NCI-H1694 treated with DMSO at 0.1 percent for 48 hours (cell line): ENCODE measurements at places on chromosomes 16 and 17.

GRCh38 chr17:57832314-57833178, 17.3 kb downstream of the MRPS23 start:
- DNase-seq = no peak

DNA sequence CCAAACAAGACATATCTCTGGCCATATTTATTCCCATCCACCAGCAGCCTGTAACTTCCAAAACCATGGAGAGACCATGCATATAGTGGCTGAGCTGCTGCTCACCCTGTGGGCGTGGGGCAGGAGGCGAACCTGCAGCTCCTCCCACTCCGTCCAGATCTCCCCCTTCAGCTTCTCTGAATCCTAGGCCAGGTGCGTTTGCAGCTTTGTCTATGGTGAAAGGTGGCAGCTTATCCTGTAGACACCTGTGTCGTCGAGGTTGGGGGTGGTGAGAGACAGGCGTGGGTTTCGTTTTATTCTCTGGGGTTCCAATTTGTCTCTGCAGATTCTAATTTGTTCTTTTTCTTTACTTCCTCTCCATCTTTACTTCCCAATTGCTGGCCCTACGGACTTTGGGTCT, 9.7 kb upstream of the ANKS4B start:
- DNase-seq = no peak

DNA sequence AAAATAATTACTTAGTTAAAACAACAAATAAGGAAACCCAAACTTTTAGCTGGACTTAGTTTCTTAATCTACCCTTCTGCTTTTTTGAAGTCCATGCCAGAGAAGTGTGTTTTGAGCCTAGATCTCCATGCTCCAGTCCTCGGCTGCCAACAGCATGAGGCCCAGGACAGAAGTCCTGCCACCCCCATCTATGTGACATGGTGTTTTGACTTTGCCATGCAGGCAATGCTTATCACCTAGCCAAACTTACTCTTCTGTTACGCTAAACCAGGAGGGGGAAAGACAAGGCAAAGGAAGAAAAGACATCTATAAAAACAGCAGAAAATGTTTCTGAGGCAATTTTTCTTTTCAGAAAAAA, 119.5 kb downstream of the PARN start:
- no peak for DNase-seq

DNA sequence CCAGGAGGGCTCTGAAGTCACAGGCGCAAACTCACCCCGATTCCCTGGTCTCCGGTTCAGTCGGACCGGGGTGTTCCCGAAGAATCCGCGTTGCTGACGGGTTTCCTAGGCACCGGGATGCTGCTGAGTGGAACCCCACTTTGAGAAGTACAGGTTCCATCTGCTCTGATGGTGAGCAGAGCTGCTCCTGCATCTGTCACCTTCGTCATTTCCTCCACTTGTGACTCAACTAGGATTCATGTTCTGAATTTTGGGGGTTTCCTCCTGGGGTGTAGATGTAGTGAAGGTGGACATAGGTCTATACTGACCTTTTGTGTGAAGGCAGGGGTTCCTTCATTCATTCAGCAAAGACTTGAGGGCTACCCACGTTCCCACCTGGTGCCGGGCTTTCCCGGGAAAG, 25.0 kb downstream of the LGALS3BP start:
- DNase-seq = no peak

GRCh38 chr16:58842156-58842555, 108.0 kb upstream of the GOT2 start:
- no peak for DNase-seq

GRCh38 chr16:2147981-2148671, at the start of gene RAB26:
TSS of gene RAB26 (plus strand) at chr16:2148625. CDS start at chr16:2148784, 159 bp downstream.
- DNase-seq = peak; percentile 81

- no peak for DNase-seq
Measured at GRCh38 chr17:72022328-72023275, 98.2 kb upstream of the SOX9 start.

GRCh38 chr16:47712276-47713224, 251.4 kb downstream of the PHKB start:
- no peak for DNase-seq

DNA sequence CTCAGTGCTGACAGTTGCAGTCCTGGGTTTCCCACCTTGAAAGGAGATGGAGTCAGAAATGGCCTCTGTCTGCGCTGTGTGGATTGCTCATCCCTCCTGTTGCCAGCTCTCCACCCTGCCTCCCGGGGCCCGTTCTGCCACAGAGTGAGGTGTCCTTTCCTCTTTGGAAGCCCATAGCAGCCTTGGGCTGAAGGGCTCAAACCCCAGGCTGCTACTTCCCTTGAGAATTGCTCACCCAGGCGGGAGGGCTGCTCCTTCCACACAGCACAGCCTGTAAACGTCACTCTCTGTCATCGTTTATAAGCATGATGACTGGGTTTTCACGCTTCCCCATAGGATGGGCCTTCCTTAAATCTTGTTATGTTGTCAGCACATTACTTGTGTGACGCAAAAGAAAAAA, 62.7 kb downstream of the FOXK2 start:
- no peak for DNase-seq

DNA sequence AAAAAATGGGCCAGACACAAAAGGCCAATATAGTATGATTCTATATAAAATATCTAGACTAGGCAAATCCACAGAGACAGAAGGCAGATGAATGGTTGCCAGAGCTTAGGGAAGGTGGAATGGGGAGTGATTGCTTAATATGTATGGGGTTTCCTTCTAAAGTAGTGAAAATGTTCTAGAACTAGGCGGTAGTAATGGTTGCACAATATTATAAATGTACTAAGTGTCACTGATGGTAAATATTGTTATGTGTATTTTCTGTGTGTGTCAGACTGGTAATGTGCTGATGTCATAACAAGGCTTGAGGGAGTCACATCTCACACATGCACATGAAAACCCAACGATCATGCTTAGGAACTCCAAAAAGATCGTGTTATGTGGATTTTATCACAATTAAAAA, 106.9 kb upstream of the SIAH1 start:
- no peak for DNase-seq

DNA sequence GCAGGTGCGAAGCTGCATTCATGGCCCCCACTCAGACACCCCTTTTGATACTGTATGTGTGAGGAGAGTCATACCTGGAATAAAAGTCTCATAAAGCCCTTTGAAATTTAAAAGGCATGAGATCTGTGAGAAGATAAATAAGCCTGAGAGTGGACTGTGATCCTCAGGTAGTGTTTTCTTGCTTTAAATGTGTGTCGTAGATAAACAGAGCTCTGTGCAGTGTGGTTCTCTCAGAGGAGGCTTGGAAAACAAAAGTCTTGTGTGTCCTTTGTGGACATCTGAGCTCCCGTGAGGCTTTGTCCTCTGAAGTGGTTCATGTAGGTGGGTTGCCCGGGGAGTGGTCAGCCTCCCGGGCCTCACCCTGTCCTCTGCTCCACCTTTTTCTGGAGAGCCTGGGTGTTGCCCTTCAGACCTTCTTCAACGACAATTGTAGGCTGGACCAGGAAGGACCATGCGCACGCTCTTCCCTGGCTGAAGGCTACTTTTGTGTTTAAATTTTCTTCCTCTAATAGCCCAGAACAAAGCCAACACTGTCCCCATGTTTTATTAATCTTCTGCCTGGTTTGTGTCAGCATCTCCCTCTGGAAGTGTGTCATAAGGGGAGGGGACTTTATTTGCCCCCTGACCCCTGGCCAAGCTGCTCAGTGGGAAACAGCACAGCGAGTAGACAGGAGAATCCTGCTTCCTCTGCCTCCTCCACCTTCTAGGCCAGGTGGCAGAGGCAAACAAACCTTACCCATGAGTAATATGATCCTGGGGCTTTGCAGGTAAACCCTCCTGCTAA, 151.2 kb downstream of the MSI2 start:
- DNase-seq = no peak

DNA sequence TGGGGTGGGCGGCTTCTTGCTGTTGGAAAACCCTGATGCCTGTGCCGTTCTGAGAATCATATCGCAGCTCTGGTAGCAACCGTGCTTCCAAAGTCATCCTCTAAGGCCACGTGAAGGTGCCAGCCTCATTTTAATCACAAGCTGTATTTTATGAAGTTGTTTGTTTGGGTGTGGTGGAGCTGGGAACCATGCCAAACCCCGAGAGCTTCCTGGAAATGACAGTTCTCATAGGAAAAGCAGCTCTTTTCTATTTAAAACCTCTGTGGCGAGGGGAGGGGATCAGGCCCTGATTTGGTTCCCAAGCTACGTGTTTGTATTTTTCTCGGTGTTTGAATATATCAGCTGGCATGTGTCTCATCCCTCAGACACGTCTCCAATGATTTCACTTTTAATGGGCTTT, 21.7 kb downstream of the KNOP1 start:
- DNase-seq = peak; percentile 37
